ENCODE measurements at places on chromosomes 7 and 10.

GRCh38 chr10:5595591-5595990 lies 70.8 kb downstream of the ASB13 start:
- no peak for DNase-seq

- no peak for DNase-seq
These were observed at the start of gene WNT2 for GRCh38 chr7:117322741-117323304. TSS of gene WNT2 (minus strand) at chr7:117323058. CDS start at chr7:117322989, 69 bp downstream.

DNA sequence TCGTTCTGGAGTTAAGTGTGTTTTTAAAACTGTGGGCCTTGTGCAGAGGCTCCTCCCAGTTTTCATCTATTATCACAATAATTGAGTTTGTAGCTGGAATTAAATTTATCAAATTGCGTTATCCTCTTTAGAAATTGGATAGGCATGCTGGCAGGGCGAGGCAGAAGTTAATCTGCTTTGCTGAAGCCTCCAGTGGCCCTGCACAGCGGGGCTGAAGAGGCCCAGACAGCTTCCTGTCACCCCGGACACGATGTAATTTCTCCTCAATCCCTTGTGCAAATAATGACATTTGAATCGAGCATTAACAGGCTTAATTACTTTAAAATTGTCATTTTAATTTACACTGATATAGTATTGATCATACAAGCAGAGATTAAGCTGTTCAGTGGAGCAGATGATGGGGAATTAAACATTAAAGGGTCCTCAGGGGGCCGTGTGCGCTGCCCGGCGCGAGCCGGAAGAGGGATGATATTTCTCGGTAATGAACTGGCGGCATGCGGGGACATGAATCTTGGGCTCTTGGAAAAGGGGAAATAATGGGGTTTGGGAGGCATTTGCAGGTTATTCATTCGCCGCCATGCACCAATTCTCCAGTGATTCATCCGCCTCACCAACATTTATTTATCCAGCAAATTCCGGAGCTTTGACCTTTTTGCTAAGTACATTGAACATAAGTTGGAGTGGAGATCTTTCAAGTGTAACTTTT lies 118.5 kb downstream of the NKX6-2 start:
- DNase-seq = no peak

GRCh38 chr10:120945801-120946302 lies 94.7 kb downstream of the WDR11 start:
- DNase-seq = no peak

GRCh38 chr7:77320714-77321113 lies 95.4 kb downstream of the GSAP start:
- no peak for DNase-seq

DNA sequence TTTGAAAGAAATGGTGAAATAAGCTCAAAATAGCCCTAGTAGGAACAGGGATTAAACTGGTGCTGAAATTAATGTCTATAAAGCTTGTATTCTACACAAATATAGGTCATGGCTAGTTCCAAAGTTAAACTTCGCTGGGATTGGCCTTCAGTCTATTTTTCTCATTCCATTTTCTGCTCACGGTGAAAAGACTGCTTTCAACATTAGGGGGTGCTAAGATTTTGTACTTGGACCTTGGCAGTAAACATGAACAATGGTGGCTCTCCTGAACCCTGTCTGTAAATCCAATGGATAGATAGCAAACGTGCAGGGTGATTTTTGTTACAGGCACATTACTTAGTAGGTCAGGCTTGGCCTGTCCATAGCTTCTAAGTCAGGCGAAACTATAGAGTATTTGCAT lies 36.0 kb upstream of the RSU1 start:
- no peak for DNase-seq

DNA sequence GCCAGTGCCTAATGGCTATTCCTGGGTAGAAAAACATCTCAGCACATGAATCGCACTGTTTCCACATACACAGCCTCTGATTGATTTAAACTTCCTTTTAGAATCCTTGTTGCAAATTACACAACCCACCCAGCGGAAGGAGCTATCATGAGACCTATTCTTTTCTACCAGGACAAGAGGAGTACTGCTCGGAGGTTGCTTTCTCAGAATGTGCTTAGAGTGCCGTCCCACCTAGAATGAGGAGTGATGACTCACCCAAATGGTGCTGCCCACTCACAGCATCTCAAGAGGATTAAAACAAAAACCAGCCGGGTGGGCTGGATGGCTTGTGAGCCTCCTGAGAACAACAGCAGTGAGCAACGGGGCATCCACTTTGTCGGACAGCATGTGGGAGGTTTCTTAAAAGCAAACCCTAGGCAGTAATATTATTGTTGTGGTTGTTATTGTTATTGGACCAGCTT lies 128.9 kb downstream of the DGKI start:
- DNase-seq = no peak

- no peak for DNase-seq
These were observed 43.0 kb downstream of the UNCX start for GRCh38 chr7:1275451-1276381.

DNA sequence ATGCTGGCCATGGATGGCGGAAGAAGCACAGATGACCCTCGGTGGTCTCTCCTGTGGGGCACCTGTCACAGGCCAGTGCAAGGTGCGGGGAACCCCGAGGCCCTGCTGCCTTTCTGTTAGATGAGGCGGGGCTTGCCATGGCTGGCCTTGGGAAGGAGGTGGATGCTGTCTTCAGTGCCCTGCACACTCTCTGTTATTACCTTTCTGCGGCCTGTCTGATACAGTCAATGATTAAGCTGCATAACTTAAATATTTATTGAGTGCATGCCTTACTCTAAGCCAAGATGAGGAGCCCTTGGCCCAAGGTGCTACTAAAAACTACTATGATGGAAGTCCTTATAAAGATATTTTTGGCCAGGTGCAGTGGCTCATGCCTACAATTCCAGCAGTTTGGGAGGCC lies 36.7 kb upstream of the MNX1 start:
- DNase-seq = no peak

DNA sequence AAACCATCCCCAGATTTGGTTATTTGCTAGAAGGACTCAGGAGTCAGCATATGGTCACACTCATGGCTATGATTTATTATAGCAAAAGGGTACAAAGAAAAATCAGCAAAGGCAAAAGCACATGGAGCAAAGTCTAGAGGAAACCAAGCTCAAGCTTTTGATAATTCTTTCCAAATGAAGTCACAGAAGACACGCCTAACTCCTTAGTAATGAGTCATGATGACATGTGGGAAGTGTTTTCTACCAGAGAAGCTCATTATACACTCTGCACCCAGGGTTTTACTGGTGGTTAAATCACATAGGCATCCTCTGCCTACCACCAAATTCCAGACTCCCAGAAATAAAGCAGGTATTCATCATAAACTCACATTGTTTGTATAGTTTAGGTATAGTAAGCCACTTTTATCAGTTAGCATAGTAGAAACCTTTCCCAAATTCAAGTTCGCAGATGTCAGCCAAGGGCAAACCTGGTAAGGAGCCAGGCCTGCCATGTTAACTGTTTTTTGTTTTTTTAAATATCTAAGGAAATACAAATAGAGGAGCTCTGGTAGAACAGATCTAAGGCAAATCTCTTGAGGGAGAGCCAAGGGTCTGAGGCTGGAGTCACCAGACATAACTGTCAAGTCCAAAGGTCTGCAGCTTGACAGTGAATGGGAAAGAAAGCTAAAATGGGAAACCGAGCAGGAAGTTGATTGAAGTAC lies 15.4 kb upstream of the HIBADH start:
- peak; percentile 96 for DNase-seq

- DNase-seq = no peak
These were observed 56.7 kb downstream of the NPY start for GRCh38 chr7:24340727-24341126.

- no peak for DNase-seq
These were observed 574.6 kb downstream of the GALNT17 start for GRCh38 chr7:71706597-71706975.

- DNase-seq = no peak
These were observed 16.5 kb downstream of the MGMT start for GRCh38 chr10:129483430-129484010.

DNA sequence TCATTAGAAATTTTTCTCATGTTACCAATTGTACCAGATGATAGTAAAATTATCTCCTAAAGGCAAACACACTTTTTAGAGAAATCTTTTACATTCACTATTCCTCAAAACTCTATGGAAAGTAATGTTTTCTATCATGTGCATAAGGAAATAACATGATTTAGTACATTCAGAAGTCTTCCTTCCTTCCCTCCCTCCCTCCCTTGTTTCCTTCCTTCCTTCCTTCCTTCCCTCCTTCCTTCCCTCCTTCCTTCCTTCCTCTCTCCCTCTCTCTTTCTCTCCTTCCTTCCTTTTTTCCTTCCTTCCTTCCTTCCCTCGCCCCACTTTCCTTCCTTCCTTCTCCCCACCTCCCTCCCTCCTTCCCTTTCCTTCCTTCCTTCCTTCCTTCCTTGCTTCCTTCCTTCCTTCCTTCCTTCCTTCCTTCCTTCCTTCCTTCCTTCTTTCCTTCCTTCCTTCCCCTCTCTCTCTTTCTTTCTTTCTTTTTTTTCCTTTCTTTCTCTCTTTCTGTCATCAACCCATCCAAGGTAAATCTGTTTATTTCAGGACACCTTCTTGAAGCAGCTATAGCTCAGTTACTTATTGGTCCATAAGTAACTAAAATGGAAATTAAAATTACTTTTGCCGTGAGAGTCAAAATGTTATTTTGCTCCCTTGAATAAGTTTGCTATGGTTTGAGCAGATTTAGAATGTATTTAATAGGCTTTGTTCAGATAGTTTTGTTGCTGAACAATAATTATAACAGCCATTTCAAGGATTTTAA lies 197.9 kb downstream of the PLXDC2 start:
- DNase-seq = no peak

- peak; percentile 84 for DNase-seq
These were observed 11.8 kb upstream of the PDCD4 start for GRCh38 chr10:110859973-110860376.

DNA sequence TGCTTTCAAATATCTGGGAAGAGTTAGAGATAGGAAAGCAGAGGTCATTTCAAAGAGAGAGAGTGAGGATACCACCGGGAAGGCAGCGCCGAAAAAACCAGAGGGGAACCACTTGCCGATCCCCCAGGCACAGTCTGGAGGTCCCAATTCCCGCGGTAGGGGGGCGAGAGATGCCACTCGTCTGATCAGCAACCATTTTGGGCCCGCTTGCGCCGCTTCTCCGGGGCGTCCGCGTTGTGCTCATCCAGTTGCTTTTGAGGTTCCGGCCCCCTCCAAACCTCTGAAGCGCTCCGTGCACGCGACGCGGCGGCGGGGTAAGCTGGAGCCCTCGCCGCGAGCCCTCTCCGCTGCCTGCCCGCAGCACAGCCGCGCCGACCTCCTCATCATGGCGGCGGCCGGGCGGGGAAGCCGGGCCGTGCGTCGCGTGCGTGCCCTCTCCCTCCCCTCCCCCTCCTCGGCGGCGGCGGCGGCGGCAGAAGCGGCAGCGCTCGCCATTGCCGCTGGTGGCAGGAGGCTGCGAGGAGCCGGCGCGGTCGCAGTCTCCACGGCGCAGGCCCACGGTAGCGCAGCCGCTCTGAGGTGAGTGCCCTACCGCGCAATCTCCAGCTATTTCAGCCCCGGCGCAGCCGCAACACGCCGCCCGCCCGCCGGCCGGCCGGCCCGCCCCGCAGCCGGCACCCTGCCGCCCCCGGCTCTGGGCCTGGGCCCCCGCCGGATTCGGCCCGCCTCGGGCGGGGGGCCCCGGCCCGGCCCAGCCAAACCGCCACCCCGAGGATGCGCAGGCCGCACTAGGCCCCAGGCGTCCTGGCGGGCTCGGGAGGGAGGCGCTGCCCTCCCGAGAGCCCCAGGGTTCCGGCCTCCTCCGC lies at the start of gene NRF1:
Gene NRF1 (plus strand): TSS at position 475 of the 866 bp plus-strand sequence. CDS start 45,632 bp downstream, outside the sequence.
- DNase-seq = peak; percentile 41

DNA sequence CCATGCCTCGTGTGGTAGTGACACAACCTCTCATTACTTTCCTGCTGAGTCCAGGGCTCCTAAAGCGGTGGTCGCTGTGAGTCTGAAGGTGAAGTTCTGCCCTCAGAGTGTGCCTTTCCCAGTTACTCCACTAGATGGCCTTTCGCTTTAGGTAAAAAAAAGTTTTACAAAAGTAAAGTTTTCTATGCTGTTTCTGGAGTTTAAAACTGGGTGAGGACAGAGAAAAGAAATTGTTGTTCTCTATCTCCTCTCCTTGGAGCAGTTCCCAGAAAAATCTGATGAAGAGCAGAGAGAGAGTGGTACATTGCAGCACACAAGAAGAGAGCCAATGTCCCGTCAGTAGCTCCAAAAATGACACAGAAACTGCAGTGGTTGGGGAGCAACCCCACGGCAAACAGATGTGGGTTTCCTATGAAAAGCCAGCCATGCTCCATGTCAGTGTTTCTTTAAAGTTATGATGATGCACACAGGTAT lies 257.1 kb downstream of the GLI3 start:
- DNase-seq = no peak

DNA sequence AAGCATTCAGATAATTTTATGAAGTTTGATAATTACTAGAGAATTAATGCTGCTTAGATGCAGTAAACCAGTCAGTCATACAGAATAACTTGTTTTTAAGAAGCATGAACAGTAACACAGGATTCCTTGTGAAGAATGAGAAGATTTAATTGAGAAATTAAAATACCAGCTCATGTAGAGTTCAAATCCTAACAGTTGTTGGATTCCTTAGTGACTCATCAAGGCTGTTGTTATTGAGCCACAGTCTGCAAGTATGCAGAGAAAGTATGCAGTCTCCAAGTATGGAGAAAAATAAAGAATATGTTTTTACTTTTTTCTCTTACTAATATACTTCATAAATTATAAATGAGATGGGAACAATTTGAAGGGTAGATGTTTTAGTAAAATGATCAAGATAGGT lies 30.2 kb upstream of the CYP26C1 start:
- peak; percentile 62 for DNase-seq

DNA sequence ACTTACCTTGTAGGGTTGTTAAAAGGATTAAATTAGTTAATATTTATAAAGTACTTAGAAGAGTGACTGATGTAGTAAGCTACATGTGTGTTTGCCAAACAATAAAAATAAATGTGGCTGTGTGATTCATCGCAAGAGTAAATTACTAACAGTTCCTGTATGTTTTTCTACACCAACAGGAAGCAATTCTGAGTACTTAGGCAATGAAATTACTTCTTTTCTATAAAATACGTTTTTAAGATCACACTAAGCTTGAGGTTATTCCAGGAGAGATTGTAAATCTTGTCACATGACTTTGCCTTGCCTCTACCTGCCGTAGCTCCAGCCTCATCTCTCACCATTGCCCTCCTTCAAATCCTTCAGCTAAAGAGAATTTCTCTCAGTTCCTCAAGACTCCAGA lies 18.1 kb upstream of the GSTK1 start:
- peak; percentile 80 for DNase-seq

GRCh38 chr10:5522913-5523560 lies 1.7 kb upstream of the CALML3 start:
- no peak for DNase-seq
